ENCODE measurements at places on chromosomes 3 and 15.

GRCh38 chr15:77186594-77187011 is 115.7 kb upstream of the TSPAN3 start:
- no peak for DNase-seq

DNA sequence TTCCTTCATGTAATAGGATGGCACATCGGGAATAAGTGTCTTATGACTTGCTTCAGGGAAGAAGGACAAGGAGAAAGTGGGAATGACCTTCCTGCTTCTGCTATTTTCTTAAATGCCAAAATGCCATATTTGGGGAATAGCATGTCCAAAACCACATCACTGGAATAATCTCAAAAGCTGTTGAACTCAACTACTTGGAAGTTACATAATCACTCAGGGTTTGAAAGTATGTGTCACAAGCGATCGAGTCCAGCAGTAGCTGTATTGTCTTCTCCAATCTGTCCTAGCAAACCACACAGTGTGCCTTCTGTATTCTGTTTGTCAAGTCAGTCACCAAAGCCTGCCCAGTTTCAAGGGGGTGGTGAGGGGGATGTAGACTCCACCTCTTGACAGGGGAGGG is 58.3 kb upstream of the GADL1 start:
- DNase-seq, result no peak

DNA sequence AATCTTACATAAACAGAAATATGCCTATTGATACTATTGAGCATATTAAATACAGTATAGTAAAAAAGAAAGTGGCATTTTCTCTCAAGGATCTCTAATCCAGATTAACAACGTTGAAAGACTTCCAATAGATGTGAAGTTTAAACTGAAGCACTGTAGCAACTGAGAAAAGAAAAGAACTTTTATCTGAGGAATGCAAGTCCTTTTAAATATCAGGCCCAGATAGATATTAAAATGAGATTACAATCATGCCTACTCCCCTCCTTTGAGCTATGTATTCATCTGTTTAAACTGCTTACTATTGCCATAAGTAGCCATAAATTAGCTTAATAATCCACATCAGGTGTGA is 102.3 kb downstream of the TFDP2 start:
- no peak for DNase-seq

- no peak for DNase-seq
Observed at GRCh38 chr3:161393803-161394202, 22.5 kb upstream of the SPTSSB start.

DNA sequence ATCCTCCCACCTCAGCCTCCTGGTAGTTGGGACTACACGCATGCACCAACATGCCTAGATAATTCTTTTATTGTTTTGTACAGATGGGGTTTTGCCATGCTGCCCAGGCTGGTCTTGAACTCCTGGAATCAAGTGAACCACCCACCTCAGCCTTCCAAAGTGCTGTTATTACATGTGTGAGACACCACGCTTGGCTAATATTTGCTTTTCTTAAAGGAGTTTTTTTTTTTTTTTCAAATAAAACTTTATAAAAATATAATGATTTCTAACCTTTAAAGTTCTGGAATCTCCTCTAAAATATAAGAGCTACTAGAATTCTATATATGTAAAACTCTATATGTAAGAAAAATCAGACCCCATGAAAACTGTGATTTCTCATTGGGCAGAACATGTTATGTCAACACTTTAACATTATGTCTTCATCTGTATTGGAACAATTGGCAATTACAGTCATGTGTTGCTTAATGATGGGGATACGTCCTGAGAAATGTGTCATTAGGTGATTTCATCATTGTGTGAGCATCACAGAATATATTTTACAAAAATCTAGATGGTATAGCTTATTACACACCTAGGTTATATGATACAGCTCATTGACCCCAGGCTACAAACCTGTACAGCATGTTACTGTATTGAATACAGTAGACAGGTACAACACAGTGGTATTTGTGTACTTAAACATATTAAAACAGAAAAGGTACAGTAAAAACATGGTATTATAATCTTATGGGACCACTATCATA is 377.0 kb downstream of the PLCL2 start:
- no peak for DNase-seq

- DNase-seq, result no peak
Observed at GRCh38 chr3:140706360-140706759, 28.5 kb downstream of the TRIM42 start.

DNA sequence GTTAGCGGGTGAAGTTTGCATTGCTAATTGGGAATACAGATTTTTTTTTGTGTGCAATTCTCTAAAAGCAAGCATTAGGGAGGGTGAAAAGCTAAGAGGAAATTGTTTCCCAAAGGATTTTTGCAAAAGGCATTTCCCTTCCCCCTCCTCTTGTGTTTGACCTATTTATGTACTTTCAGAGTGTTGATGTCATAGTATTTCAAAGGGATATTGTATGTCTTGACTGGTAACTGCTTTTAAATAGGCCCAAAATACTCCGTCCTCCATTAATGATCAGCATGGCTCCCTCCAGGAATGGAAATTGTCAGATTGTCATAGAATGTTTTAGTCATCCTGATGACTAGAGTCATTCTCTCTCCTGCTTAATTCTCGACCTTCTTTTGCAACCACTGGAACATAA is 32.4 kb downstream of the TRIM71 start:
- no peak for DNase-seq

DNA sequence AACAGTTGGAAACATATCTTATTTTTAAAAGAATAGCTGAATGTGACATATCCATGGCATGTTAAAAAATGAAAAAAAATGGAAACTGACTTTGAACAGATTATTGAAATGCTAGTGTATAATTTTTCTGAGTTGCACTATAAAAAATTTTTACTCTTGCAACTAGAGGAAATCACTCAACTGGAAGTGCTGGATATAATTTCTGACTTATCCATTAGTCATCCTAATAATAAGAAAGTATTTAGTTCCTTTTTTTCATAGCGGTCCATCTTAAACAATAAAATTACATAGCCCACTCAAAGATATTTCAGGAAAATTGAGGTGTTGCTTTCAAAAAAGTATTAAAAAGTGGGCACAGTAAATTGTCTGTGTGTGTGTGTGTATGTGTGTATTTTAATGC is 80.7 kb downstream of the MBNL1 start:
- no peak for DNase-seq

DNA sequence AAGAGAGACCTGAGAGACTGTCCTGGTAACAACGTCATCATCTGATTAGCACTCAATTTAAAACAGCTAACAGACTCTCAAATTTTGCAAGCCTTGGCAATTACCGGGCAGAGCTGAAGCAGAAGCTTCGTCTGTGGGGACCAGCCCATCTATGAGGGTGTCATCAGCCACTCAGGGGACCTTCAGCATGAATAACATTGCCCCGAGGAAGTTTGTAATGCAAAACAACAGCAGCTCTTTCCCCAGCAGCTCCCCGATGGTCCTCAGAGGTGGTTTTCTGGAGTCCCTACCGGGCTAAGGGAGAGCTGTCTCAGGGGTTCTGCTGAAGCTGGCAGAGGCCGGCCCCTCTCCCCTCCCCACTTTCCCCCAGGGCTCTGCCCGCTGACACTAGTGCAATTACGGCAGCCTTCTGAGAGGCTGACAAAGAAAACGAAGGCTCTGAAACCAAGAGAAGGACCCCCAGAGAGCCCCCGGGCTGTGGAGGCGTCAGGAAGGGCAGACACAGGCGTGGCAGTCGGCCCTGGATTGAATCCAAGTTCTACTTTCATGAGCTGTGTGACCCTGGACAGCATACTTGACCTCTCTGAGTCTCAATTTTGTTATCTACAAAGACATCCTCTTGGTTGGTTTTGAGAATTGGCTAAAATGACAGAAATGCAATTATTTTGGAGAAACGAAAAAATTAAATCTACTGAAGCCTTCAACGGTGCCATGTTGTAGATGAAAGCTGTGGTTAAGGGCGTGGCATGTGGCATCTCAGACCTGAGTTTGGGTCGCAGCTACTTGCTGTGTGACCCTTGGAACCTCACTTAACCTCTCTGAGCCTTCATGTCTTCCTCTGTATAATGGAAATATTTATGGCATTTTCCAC is 102.1 kb upstream of the TLE3 start:
- no peak for DNase-seq

DNA sequence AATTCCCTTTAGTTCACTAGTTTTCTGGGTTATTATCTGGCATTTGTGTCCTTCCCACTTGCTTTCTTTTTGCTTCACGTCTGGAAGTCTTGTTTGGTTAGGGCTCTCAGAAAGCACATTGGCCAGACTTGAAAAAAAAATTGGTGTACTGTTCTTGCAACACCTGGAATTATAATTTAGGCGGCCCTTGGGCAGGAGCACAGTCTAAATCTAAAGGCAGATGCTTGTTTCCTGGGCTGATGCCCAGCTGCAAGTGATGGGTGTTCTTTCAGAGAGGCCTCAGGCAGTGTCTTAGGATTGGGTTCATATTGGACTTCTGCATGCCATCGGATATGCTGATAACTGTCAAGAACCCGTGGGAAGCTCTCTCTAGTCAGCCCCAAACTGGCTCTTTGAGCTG is 521.5 kb downstream of the PDCD6IP start:
- DNase-seq, result no peak

GRCh38 chr15:56524915-56525314 is 60.0 kb upstream of the MNS1 start:
- DNase-seq, result no peak

DNA sequence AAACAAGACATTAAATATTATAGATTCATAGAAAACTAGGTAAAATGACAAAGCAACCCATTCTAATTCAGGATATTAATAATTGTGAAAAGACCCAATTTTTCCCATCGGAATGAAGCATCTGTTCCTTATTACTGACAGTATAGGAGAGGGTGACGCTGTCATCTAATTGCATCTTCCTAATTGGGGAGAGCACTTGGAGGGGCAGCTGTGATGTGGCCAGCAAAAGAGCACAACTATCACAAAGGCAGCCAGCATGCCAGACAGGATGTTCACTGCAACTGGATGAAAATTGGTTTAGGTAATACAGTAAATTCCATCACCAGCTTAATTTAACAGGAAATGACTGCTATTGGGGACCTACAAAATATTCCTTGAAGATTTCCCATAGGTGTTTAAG is 21.9 kb upstream of the MINAR1 start:
- no peak for DNase-seq

DNA sequence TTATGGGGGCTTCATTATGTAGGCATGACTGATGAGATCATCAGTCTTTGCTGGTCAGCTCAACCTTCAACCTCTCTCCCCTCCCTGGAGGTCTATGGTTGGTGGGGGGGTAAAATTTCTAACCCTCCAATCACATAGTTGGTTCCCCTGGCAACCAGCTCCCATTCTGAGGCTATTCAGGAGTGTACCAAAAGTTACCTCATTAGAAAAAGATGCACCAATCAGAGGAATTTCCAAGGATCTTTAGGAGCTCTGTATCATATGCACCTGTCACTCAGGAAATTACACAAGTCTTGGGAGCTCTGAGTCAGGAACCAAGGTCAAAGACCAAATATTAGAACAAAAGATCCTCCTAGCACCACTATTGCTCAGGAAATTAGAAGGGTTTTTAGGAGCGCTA is 21.4 kb upstream of the LEO1 start:
- no peak for DNase-seq

GRCh38 chr3:62164746-62165145 is 208.6 kb downstream of the FEZF2 start:
- DNase-seq, result no peak

- no peak for DNase-seq
Observed at GRCh38 chr15:90789462-90789861, 72.3 kb downstream of the BLM start.

- DNase-seq, result no peak
Observed at GRCh38 chr3:129971351-129972052, 3.0 kb upstream of the TRH start.

GRCh38 chr15:52800828-52801747 is 11.0 kb upstream of the ONECUT1 start:
- DNase-seq, result no peak
